NT2/D1 (cell line): ENCODE measurements at places on chromosomes 4 and X.

DNA sequence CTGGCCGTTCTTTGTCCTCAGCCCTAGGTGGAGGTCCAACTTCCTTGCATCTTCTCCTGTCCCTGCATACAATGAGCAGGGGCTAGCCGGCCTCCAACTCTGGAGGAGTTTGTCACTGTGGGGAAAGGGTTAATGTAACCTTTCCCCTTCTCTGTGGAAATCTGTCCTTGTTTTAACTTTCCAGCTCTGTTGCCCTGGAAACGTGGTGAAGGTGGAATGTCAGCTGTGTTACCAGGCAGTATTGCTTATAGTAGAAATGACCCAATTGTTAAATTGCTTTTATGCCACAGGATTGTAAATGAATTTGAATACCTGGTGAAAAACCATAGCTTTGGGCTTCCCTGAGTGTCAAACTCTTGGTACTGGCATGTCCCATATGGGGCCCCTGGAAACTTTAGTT is 131.6 kb upstream of the SCML1 start:
- no peak for DNase-seq

GRCh38 chrX:123920105-123920785 is 41.3 kb upstream of the STAG2 start:
- DNase-seq: no peak

DNA sequence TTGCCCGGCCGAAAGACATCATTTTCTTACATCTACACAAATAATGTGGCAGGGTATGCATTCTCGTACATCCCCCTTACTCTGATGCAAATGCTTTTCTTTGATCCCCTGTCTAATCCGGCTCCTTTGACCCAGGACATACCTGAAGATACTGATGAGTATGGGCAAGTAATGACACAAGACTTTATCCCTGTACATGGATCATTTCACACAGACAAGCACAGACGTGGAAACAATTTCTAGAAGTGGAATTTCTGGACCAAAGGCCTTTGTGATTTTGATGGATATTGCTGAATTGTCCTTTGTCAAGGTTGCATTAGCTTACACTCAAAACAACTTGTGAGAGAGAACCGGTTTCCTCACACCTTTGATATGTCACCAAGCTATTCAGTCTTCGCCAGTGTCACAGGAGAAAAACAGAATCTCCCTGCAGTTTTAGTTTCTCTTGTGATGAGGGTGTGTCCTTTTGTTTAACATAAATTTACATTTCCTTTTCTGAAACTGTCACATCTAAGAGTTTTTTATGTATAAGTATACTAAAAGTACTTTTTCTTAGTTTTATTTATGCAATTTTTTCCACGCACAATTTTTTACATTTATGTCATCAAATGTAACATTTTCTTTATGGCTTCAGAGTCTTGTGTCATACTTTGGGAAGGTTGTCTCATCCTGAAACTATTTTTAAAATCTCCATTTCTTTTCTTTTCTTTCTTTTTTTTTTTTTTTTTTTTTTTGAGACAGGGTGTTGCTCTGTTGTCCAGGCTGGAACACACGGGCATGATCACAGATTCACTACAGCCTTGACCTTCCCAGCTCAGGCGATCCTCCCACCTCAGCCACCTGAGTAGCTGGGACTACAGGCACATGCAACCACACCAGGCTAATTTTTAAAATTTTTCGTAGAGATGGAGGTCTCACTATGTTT is 25.2 kb downstream of the RWDD4 start:
- no peak for DNase-seq

- no peak for DNase-seq
These were observed 71.6 kb downstream of the DCTD start for GRCh38 chr4:182845618-182846017.

DNA sequence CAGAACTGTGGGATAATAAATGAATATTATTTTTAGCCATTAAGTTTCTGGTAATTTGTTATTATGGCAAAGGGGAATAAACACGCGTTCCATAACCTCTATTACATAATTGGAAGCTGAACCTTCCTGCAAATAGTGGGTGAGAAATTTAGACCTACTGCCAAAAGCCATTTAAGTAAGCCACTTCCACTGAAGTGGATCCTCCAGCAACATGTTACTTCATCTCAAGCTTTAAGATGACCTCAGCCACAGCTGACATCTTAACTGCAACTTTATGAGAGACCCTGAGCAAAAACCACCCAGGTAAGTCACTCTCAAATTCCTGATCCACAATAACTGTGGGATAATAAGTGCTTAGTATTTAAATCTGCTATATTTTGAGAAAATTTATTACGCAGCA is 1048.6 kb downstream of the FAM133A start:
- no peak for DNase-seq

- no peak for DNase-seq
These were observed 32.4 kb downstream of the SLC2A9 start for GRCh38 chr4:9988933-9989332.

DNA sequence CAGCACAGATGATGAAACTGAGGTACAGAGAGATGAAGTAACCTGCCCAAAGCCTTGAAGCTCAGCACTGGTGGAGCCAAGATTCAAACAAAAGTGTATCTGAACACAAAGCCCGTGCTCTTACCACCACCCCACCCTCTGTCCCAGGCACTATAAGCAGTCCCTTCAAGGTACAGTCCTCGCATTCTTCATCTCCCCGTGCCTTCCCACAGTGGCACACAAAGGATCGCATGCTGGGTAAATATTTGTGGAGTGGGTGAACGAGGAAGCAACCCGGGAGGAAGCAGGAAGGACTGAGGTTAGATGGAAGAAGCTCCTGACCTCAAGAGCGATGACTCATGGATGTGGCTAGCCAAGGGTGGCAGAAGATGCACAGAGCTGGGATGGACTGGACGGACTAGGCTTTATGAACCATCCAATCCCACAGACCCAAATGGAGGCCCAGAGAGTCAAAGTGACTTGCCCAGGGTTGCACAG is 18.4 kb downstream of the IQSEC2 start:
- no peak for DNase-seq

DNA sequence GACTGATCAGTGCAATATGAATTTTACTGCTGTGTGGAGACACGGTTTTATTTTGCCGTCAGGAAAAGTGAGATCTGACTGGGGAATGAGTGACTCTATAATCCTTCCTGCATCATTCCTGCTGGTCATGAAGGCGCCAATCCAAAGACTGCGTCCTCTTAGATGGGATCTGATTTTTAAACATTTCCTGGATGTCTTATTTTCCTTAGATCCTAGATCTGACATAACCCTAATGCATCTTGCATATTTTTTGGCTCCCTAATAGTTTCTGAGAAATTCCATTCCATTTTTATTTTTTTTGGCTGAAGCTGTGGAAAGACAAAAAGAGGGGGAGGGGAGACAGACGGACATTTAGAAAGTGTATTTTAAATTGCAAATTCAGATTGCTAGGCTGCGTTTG is 454.9 kb upstream of the FAT1 start:
- no peak for DNase-seq

DNA sequence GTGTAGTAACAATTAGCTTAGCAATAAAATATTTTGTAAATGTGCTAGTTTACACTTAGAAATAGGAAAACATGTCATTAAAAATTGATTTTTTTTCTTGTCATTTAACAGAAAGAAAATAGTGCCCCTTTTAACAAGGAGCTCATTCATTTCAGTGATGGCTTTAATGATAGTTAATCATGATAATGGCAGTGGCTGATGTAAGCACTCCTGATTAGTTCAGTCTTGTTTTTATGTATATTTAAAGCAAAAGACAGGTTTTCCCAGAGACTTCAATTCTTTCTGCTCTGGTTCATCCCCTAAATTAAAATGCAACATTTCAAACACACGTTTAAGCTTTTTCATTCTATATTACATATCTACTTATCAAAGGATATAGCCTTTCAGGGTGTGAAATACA is 1039.5 kb upstream of the PCDH7 start:
- no peak for DNase-seq

DNA sequence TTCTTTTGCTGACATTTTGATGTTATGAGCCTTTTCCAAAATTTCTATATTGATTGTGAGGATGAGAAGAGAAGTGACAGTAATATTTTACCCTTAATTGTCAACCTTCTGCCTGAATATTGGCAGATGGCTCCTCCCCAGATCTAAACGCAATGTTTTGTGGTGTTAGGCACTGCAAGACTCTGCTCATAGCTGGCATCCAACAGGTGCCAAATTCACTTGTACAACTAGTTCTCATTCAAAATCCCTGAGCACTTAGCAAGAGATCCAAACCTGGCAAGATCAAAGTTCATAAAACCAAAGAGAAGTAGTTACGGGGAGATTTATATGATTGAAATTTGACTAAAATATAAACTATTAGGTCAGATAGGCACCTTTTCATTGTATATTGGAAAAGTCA is 901.7 kb upstream of the INTU start:
- DNase-seq: no peak

- DNase-seq: no peak
These were observed 47.6 kb downstream of the METTL14 start for GRCh38 chr4:118732591-118733330.

DNA sequence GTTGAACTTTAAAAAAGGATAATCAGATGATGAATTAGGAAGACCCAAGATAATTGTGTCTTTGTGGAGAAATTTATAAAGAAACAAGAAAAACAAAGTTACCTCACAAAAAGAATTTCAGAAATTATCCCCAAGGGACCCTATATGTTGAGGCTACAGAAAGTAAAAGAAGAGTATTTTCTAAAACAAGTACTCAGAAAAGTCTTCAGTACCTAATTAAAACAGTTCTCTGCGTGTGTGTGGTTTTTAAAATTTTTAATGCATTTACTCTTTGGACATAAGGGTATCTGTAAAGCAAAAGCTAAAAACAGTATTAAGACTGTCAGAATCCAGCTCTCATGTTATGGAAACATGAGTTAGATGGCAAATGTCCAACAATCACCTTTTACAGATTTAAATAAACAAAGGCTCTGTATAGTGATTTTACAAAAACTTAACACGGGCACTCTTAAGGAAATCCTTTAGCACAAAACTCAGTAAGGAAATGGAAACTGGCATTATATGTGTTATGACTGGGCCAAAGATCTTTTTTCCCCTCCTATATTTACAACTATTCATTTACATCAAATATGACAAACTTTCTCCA is 187.5 kb downstream of the NSUN7 start:
- DNase-seq: no peak

DNA sequence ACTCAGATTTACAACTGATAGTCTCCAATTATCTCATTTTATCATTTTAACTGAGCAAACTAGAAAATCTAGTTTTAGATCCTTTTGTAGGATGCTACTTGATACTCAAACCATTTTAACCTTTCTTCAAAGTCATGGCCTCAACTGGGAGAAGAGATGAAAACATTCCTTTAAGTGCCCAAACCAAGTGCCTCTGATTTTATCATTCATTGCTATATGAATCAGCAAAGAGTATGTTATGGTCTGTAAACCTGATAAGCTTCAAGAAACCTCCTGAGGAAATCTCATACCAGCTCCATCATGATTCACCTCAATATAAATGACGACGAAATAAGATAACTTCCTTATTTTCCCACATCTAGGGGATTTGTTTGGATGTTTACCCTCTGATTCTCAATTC is 119.9 kb downstream of the FAM13A start:
- no peak for DNase-seq

GRCh38 chrX:8848911-8849310 is 47.7 kb upstream of the FAM9A start:
- DNase-seq: no peak

DNA sequence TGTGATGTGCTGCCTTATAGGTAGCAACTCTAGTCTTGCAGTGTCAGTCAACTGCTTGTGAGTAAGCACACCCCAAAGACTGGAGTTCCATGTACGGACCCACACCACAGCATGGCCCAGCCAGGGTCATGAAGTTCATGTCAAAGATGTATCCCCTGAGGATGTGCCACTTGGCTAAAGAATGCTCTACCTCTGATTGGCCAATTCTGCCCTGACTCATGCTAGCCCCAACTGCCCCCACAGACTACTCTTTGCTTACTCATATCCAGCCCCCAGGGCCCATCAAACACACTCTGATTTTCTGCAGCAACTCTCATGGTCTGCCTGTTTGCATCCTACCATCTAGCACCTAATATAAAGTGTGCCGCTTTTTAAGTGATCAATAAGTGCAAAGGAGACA is 62.5 kb downstream of the CHRDL1 start:
- no peak for DNase-seq

DNA sequence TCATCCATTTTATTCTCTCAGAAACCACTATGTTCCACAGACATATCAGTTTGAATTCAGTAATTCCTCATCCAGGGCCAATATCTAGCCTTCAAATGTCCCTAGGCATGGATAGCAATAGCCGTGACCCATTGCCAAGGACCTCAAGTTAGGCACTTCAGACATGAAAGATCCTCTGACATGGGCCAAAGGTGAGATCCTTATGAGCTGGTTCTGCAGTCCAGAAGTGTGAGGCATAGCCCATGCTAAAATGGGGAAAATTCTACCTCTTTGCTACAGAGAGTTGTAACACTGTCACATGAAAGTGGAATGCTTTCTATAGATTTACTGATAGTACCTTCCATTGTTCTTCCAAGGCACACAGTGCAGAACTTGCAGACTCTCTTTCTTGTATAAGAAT is 349.7 kb upstream of the GALNT7 start:
- no peak for DNase-seq

DNA sequence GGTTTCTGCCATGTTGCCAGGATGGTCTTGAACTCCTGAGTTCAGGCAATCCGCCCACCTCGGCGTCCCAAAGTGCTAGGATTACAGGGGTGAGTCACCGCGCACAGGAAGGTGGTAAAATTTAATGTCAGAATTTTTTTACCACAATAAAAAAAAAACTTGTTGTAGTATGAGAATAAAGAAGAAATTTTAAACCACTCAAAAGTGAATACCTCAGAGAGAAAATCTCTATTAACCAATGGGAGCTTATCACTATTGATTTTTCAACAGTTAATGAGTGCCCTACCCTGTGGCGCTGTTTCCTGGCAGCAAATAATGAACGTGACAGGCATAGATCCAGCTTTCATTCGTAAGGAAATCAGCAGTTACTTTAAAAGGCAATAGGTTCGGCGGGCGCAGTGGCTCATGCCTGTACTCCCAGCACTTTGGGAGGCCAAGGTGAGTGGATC is 32.7 kb upstream of the SLC25A4 start:
- DNase-seq: no peak

DNA sequence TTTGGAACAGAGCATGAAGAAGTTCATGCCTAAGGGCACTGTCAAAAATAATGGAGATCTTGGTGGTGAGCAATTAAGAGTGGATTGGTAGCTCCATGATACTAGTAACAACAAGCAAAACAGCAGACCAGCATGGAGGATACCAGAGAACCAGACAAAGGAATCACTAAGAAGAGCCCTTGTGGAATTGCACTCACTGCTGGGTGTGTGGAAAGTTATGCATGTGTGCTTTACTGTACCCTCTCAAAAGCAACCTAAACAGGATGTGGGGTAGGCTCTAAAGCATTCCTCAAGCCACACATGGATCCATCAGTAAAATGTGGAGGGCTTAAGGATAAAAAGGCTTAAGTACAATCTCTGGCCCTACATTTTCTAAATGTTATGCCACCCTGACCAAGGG is 69.5 kb downstream of the AR start:
- DNase-seq: no peak

- no peak for DNase-seq
These were observed 819.2 kb downstream of the PCDH18 start for GRCh38 chr4:136713140-136713539.

- DNase-seq: no peak
These were observed 50.5 kb downstream of the RGS12 start for GRCh38 chr4:3343358-3343757.
